H1 (cell line): ENCODE measurements at places on chromosomes 3 and 15.

DNA sequence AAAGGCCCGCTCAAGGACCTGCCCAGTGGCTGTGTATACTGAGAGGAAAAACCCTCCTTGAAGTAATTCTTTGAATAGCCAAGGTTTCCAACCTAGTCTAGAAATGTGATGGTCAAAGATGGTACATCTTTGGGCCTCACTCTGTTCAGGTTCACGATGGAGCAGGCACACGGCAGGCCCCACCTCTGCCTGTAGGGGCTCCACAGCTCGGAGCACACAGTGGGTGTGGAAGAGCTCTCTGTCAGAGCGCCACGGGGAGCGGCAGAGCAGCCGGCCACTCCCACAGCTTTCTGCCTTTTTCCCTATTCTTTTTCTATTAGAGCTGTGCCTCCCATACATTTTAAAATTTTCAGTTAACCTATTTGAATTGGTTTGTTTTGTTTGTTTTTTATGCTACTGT lies 89.5 kb downstream of the CTNNB1 start:
- DNase-seq = no peak

- DNase-seq = no peak
These were observed at the start of the genes CHDH and IL17RB for GRCh38 chr3:53846134-53846850. TSS of gene CHDH (minus strand) at chr3:53846419. CDS start at chr3:53824008, 22,411 bp downstream. TSS of gene IL17RB (plus strand) at chr3:53846568. CDS start at chr3:53846589, 21 bp downstream.

DNA sequence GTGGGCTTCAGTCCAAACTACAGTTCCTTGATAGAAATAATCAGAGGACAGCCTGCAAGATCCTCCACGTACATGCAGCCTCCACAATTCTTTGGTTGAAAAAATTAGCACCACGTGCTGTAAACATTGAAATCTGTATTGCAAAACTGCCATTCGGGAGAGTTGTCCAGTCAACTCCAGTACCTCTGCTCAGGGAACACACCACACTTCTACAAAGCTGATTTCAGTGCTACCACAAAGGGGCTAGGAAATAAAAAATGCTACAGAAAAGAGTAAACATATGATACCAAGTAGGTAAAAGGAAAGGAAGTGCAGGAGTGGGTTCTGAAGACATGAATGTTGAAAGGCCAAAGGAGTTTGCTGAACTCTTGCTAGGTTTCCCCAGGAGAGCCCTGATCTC lies 40.4 kb downstream of the GHSR start:
- DNase-seq = no peak

DNA sequence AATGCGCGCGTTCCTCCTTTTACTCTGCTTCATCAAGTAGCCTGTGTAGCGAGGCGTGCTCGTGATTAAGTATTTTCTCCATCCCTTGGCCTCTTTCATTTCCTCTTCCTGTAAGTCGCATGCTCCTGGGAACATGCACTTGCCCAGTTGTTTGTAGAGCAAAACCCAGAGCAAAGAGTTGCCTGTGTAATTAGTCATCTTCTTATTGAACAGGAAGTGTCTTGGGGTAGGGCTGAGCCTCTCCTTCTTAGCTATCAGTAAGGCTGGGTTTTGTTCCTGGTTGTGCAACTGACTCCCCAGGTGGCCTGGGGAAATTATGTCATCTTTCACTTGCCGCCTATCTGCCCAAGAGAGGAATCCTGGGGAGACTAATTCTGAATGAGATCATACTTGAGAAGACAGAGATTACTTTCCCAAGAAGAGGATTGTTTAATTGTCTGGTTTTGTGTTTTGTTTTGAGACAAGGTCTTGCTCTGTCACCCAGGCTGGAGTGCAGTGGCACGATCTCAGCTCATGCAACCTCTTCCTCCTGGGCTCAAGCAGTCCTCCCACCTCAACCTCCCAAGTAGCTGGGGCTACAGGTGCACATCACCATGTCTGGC lies 14.9 kb downstream of the LIPH start:
- DNase-seq = no peak

GRCh38 chr15:73715417-73715816 lies 31.2 kb downstream of the CD276 start:
- DNase-seq = no peak

- no peak for DNase-seq
These were observed 47.5 kb upstream of the FAM98B start for GRCh38 chr15:38406436-38406835.

DNA sequence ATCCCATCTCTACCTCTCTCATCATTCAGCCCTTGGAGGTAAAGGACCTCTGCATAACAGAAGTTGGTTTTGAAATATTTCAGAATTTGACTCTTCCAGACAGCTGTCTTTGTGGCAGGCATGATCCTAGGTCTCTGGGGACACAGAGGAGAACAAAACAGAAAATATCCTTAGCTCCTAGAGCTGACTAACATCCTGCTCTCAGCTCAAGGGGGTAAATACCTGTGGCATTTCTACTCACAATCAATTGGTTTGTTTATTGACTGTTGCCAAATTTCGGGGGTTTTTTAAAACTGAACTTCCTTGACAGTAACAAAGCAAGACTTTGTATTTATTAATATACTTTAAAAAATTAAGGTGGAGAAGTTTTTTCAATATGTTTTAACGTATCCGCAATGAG lies 78.8 kb downstream of the EOMES start:
- no peak for DNase-seq

DNA sequence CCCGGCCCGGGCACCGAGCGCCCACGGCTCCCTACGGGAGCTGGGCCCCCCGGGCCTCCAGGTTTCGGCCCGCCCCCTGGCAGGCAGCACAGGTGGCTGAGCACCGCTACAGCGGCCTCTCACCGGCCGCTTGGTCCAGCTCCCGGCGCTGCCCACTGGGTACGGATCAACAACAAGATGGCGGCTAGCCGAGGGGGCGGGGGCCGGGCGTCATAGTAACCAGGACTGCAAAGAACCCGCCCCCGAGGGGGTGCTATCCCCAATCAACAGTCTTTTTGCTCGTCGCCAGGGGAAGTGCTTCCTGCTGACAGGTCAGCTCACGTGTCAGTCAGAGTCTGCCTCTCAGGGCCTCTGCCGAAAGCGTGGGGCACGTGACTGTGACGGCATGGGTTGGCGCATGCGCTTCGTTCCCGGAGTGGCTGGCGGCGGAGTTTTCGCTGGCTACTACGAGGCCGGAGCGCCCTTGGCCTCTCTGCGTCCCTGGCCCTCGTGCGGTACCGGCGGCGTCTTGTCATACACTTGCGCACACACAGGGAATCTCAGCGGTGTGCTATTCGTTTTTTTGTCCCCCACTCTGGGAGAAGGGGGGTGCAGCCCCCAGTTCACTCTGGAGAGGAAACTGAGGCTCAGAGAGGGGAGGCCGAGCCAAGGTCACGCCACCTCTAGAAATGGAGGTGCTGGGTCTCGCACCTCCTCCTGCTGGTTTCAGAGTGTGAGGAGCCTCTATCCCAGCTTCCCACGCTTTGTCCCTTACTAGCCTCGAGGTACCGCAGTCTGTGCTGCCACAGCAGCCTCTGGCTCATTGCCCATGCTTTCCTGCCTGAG lies at the start of gene IP6K1:
IP6K1 (minus strand) TSS at position 186 of the 825 bp plus-strand sequence. CDS start 38,502 bp downstream, outside the sequence.
- DNase-seq = peak; percentile 99

DNA sequence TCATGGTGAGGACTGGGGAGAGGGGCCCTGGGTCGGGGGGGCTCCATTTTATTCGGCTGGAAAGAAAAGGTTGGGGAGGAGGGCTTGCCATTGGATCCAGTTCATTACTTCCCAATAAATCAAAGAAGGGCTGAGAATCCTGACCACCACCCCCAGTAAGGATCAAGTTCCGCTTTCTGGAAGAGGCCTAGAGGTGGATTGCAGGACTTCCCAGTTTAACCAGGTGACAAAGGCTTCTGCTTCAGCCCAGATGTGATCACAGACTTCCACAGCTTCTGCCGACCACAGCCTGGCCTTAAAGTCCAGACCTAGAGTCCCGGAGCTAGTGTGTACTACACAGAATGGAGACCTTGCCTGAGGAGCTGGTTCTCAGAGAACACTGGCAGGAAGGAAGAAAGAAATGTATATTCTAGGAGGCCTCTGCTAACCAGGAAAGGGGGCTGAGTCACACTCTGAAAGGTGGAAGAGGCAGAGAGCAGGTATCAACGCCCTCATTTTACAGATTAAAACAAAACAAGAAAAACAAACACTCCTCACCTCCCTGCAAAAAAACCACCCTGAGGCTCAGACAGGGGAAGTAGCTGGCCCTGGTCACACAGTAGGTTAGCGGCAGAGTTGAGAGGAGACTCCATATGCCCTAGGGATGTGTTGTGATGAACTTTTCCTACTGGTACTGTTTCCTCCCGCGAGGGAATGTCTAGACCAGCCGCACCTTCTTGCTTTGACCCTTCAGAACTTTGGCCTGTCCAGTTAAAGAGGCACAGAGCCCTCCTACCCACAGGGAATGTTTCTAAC lies 1.1 kb upstream of the CEMIP start:
- no peak for DNase-seq
